ENCODE measurements at places on chromosomes 3 and 15.

- no peak for DNase-seq
These were observed 121.5 kb downstream of the DNAJB8 start for GRCh38 chr3:128345196-128345595.

DNA sequence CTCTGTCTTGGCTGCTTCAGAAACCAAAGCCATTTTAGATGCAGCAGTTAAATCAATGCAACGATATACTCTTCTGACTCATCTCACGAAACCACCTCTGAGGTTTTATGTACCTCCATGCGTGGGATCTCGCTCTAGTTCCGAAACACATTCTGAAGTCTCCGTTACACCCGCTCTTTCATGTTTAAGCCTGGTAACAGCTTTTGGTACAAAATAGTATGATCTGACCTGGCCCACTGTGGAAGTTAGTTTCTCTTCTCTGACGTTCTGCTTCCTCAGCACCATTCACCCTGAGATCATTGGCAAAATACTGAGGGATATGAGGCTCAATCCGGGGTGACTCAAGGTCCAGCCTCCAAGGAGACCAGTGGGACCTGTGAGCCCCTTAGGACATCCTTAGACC is 121.9 kb downstream of the TMEM266 start:
- no peak for DNase-seq

GRCh38 chr3:158205994-158206393 is 96.1 kb downstream of the RSRC1 start:
- no peak for DNase-seq

GRCh38 chr3:129416415-129416814 is 12.0 kb downstream of the EFCAB12 start:
- no peak for DNase-seq

DNA sequence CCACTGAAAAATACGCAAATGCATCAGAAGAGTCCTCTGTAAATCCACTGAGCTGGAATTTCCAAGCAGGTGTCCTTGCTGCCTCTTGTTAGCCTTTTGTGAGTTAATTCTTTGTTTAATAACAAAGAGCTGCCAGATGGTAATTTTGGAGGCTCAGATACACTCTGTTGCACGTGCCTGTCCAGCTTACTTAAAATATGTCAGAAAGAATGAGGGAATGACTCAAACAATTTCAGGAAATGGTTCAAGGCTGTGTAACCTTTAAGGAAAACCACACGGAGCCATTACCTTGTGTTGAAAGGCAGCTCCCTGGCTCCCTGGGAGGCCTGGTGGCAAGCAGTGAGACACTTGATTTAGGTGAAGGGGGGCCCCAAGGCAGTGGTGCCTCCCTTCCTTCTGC is 302.2 kb upstream of the CTDSPL start:
- DNase-seq: peak; percentile 69

- DNase-seq: no peak
These were observed 65.5 kb downstream of the MEF2A start for GRCh38 chr15:99631255-99631654.

DNA sequence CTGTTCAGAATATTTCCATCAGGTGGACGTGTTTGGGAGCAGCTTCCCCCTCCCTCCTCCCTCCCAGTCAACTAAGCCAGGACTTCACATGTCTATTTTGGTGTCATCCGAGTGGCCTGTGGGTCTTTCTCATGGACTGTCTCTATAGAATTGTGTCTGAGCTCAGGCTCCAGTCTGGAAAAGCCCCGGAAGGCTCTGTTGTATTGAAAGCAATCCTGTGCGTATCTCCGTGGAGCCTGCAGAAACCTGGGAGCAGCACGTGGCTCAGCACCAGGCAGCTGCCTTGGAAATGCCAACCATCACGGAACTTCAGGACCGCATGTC is 25.2 kb downstream of the COLQ start:
- DNase-seq: no peak

- DNase-seq: no peak
These were observed 38.6 kb downstream of the ACSBG1 start for GRCh38 chr15:78195735-78196201.

GRCh38 chr15:100520132-100520921 is 8.4 kb downstream of the CERS3 start:
- no peak for DNase-seq

- DNase-seq: no peak
These were observed 4.8 kb downstream of the SEMA4B start for GRCh38 chr15:90205886-90206285.

DNA sequence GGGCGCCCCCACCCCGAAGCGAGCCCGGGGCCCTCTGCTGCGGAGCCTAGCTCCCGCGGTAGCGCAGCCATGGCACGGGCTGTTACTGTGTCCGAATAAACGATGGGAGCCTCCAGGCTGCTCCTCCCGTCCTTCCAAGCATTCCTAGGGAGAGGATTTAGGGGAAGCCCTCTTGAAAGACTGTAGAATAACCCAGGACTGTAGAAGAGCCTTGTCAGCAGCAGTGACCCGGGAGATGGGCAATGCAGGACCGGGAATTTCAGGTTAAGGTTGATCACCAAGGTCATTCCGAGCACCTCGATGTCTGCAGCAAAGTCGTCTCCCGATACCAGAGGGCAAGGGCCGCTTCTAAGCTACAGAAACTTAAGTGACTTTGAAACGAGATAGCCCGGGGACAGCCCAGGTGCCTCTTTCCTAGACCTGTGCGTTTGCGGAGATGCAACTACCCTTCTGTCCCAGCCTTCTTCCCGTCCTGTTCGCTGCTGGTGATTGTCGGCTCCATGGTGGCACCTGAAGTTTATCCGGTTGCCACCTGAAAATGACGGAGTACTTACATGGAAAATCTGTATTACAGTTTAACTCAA is 753 bp upstream of the MYO5A start:
- DNase-seq: no peak

DNA sequence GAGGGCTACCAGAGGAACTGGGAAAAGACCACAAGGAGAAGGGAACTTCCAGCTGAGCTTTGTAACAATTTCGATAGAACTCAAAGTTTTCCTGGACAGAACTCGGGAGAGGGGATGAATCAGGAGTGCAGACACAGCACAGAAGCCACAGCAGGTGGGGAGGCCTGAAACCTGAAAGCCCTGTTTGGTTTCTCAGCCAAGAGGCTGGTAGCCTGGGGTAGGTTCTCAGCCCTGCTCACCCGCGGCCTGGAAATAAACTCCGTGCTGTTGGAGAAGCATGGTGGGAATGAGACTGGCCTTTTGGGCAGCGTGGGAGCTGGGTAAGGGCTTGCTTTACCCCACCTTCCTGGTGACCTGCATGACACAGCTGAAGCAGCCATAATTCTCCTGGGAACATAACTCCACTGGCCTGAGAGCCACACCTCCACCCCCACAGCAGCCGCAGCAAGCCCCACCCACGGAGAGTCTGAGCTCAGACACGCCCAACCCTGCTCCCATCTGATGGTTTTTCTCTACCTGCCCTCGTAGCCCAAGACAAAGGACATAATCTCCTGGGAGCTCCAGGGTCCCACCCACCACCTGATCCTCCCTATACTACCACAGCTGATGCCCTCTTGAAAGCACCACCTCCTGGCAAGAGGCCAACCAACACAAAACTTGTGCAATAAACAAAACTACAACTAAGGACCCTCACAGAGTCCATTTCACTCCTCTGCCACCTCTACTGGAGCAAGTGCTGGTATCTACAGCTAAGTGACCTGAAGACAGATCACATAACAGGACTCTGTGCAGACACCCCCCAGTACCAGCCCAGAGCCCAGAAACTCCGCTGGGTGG is 52.5 kb upstream of the CHRM5 start:
- no peak for DNase-seq

DNA sequence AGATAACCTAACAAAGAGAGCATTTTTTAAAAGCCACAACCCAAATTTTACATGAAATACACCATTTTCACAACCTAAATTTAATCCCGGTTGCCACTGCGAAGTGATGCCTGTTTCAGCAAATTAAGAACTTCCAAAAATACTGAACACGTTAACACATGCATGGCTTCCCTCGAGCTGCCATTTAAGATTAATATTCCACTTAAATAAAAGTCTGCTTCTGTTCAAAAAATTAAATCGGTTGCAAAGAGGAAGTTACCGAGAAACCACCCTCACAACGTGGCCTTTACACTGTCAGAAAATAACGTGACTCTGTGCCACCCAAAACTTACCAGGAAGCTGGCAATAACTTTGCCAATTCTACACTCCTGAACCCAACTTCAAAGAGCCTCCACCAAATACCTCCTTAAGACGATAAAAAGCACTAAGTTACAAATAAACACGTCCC is 1.2 kb downstream of the TBL1XR1 start:
- no peak for DNase-seq

Data from fibroblast of skin of right quadriceps (primary cell).